CD8-positive, alpha-beta memory T cell (primary cell): ENCODE measurements at places on chromosomes 6 and 20.

- DNase-seq: no peak
These were observed 125.0 kb upstream of the JAG1 start for GRCh38 chr20:10798811-10799210.

DNA sequence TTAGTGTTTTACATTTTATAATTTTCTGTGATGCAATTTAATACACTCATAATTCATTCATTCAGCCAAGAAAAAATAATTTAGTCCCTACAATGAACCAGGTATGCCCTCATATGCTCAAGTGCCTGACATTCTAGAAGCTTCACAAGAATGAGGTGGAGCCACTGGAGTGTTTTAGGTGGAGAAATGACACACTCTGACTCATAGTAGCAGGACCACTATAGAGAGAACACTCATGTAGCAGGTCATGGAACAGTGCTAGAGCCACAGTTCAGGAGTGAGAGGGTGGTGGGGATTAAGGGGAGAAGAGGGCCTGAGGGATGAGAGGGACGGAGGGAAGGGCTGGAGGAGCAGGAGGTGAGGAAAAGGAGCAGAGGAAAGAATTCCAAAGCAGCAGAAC lies 1.4 kb upstream of the HLA-G start:
- no peak for DNase-seq

DNA sequence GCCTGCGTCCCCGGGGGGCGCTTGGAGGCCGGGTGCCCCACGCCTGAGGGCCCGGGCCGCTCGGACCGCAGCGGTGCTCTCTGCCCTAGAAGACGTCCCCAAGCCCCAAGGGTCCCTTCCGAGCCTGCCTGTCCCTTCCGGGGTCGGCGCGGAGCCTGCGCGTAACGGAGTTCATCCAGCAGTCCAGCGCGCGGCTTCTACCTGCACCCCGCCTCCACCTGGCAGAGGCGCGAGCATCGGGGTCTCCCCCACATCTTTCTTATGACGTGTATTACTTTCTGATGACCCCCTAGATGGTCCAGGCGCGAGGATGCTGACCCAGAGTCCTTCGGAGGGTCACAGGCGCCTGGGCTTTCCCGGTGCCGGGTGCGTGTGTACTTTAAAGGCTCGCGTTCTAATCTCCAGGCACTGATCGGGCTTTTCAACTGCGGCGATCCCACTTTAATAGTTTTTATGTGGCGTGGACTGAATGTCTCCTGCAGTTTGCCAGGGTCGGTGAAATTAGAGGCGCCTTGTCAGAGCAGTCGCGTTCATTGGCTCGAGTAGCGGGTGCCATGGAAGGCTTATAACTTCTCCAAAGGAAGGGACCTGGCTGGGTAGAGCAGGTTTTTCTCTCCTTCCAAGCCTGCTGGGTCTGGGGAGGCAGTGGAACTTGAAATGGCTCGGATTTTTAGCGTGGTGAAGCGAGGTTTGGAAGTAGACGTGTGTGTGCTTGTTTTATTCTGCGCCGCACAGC lies 912 bp downstream of the EYA4 start:
- no peak for DNase-seq

DNA sequence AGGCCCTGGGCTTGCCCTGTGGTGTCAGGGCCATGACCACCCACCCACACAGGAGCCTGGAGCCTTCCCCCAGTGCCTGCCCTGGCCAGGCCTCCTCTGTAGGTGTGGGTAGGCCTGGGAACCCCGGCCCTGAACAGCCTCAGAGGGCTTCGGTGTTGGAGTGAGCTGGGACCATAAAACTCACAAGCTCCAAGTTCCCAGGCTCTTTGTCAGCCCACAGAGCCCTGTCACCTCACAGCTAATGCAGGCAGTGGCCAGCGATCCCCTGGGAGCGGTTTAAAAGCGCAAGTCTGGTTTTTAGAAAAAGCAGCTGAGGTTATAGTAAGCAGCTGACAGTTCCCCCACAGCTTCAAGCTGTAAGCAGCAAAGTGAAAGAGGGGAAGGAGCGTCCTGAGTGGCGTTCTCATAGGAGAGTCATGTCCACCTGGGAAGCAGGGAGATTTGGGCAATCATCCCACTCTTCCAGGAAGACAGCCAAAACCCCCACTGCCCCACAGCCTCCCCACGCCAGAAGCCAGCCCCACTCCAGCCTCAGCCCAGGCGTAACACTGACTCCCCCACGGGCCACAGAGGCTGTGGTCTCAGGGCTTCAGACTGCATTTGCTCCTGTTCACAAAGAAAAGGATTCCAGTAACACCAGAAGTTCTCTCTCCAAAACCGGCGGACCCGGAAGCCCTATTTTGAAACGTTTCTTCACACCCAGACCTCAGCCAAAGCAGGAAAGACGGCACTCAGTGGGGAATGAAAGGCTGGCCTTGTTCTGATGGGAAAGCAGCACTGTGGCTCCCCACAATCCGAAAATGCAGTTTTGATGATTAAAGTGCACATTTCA lies 34.3 kb upstream of the FOXC1 start:
- DNase-seq: no peak

GRCh38 chr20:19786311-19786710 lies 28.3 kb downstream of the RIN2 start:
- DNase-seq: no peak
